ENCODE measurements at places on chromosomes 7 and 10.
A peak's percentile ranks its signal among the peaks of the same experiment; 100 is the strongest.

GRCh38 chr7:85509476-85509875 lies 322.6 kb upstream of the SEMA3D start:
- no peak overlapping the region for H3K27ac ChIP-seq
- H3K36me3 ChIP-seq, result no peaks in the 10 kb centered on the region
- DNase-seq, result no peak

DNA sequence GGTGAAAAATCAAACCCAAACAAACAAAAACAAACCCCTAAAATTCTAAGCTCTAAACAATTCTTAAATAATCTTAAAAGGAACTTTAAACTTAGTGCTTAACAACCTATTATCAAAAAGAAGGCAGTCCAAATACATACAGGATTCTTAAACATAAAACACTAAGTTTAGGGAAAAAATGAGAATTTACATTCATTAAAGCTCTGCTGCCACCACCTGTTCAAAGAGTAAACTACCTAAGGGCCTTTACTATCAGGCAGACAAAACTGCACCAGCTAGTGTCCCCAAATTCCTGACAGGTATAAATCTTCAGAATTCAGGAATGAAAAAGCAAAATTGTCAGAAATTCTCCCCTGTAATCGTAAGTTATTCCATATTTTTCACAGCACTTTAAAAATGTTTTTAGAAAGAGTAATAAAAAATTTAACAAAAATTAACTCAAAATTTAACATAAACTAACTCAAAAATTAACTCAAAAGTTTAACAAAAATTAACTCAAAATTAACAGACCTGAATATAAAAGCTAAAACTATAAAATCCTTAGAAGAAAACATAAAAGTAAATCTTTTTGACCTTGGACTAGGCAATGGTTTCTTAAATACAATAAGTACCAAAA lies 55.1 kb downstream of the PDZD8 start:
- H3K4me1 ChIP-seq, result peaks cover 34% of the 10 kb centered on the region
- peaks cover 9% of the 10 kb centered on the region for H3K36me3 ChIP-seq
- H3K27ac ChIP-seq, result no peak overlapping the region
- DNase-seq, result no peak

DNA sequence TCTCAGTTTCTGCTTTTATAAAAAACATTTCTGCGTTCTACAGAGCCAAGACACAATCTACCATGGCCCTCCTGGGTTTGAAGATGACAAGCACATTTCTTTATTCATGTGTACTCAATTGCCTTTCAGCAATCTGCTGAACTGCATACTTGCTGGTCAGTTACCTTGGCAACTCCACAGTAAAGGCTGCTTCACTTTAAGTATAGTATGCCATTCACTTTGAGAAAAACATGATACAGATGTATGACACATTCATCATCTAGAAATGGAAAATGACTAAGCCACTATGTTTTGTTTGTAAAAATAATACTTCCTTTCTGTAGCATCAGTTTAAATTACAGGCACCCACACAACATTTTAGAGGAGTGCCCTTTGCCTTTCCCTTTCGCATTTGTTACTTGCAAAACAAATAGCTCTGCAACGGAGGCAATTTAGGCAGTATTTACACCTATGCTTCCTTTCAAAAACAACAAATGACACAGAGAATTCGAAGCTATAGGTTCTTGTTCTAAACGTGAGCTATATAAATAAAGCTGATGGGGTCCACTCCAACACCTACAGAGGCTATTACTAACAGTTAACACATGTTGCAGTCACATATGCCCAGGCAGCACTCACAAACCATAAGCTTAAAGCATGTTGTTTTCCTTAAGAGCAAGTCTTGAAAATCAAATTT lies 23.5 kb downstream of the SGCE start:
- H3K27ac ChIP-seq, result peak overlapping the region; percentile 21
- no peaks in the 10 kb centered on the region for H3K27me3 ChIP-seq
- DNase-seq, result no peak
- no peak overlapping the region for H3K4me3 ChIP-seq
- no peaks in the 10 kb centered on the region for H3K36me3 ChIP-seq

GRCh38 chr10:48474765-48475365 lies 130.0 kb downstream of the ARHGAP22 start:
- no peak for DNase-seq
- H3K4me3 ChIP-seq, result no peak overlapping the region
- H3K36me3 ChIP-seq, result peaks cover 15% of the 10 kb centered on the region
- H3K4me1 ChIP-seq, result peaks cover 50% of the 10 kb centered on the region
- H3K27ac ChIP-seq, result peak overlapping the region; percentile 22
- H3K27me3 ChIP-seq, result no peaks in the 10 kb centered on the region

GRCh38 chr10:114544045-114544659 lies 113.9 kb downstream of the ABLIM1 start:
- H3K27me3 ChIP-seq, result peaks cover 18% of the 10 kb centered on the region
- H3K4me3 ChIP-seq, result no peak overlapping the region
- peaks cover 12% of the 10 kb centered on the region for H3K4me1 ChIP-seq
- DNase-seq, result no peak
- no peak overlapping the region for H3K27ac ChIP-seq

DNA sequence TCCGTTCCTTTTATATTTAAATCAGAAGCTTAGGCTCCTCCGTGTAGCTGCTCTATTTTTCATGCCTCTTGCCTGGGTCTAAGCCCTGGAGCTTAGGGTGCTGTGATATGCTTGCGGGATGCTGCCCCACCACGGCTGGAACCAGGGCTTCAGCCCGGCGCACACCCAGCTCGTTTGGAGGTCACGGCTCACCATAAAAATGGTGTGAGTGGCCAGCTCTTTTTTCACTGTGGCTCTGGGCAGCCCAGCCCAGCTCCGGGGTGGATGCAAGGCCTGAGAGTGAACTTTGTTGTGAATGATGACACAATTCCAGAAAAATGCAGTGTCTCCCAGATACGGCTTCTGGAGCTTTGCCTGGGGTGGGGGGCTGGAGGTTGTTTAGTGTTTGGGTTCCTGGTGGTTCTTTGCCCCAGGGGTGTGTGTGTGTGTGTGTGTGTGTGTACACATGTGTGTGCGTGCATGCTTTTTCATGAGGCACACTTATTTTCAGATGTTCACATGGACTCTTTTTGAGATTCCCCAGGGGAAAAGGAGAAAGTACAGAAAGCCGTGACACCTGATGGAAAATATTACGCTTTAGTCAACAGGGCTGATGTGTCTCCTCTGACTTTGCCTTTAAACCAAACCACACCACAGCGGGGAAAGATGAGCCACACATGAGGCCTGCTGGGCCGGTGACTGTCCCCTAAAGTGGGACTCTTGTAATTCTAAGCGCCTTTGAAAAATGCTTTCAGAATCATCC lies 46.2 kb downstream of the GRK5 start:
- peaks cover 41% of the 10 kb centered on the region for H3K4me1 ChIP-seq
- H3K36me3 ChIP-seq, result no peaks in the 10 kb centered on the region
- no peak overlapping the region for H3K4me3 ChIP-seq
- no peak overlapping the region for H3K27ac ChIP-seq

GRCh38 chr10:58516119-58516518 lies 3.4 kb downstream of the BICC1 start:
- peaks cover 23% of the 10 kb centered on the region for H3K27me3 ChIP-seq
- no peak overlapping the region for H3K4me3 ChIP-seq
- no peak overlapping the region for H3K27ac ChIP-seq
- DNase-seq, result no peak

DNA sequence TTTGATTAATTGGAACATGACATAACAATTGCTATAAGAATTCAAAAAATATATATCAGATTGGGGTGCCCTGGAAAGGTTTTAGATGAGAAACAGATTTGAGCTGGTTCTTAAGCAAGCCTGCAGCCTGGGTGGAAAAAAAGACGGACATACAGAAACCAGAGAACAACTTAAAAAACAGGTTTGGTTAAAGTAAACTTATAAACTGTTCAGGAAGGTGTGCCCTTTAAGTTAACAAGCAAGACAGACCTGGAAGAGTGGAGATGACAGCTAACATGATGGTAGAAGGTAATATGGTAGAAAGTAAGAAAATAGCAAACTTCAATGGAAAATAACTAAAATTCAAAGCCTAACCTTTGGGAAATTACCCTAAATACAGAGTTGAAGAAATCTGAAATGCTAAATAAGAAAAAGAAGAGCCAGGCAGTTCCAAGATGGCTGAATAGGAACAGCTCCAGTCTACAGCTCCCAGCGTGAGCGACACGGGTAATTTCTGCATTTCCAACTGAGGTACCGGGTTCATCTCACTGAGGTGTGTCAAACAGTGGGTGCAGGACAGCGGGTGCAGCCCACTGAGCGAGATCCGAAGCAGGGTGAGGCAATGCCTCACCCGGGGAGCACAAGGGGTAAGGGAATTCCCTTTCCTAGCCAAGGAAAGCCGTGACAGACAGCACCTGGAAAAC lies 52.2 kb downstream of the CADPS2 start:
- peak overlapping the region; percentile 64 for H3K4me3 ChIP-seq
- DNase-seq, result no peak
- H3K4me1 ChIP-seq, result peaks cover 22% of the 10 kb centered on the region
- H3K27ac ChIP-seq, result peak overlapping the region; percentile 40
- peaks cover 20% of the 10 kb centered on the region for H3K36me3 ChIP-seq

DNA sequence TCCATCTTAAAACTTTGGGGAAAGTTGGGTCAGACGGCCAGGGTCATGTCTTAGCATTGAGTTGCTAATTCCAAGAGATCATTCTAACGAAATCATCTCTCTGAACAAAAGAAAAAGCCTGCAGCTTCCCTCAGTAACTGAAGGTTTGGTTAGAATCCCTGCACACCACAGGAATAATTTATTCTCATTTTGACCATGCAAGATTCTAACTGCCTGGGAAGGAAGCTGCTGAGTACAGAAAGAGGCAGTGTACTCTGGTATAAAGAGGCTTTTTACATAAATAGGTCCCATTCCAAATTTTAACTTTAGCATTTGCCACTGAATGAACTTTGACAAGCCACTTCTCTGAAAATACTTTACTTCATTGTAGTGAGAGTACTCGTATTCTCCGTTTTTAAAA lies 76.9 kb upstream of the RSBN1L start:
- H3K27ac ChIP-seq, result no peak overlapping the region
- H3K4me3 ChIP-seq, result no peak overlapping the region
- no peaks in the 10 kb centered on the region for H3K27me3 ChIP-seq
- H3K36me3 ChIP-seq, result peaks cover 36% of the 10 kb centered on the region

- H3K4me3 ChIP-seq, result no peak overlapping the region
- peaks cover 20% of the 10 kb centered on the region for H3K36me3 ChIP-seq
- peak overlapping the region; percentile 23 for H3K27ac ChIP-seq
- H3K27me3 ChIP-seq, result no peaks in the 10 kb centered on the region
These were observed 45.3 kb downstream of the MLLT10 start for GRCh38 chr10:21579291-21579690.

GRCh38 chr7:37069336-37069735 lies 345.0 kb upstream of the AOAH start:
- H3K4me3 ChIP-seq, result no peak overlapping the region
- no peak overlapping the region for H3K27ac ChIP-seq
- H3K4me1 ChIP-seq, result peaks cover 6% of the 10 kb centered on the region
- no peaks in the 10 kb centered on the region for H3K36me3 ChIP-seq

DNA sequence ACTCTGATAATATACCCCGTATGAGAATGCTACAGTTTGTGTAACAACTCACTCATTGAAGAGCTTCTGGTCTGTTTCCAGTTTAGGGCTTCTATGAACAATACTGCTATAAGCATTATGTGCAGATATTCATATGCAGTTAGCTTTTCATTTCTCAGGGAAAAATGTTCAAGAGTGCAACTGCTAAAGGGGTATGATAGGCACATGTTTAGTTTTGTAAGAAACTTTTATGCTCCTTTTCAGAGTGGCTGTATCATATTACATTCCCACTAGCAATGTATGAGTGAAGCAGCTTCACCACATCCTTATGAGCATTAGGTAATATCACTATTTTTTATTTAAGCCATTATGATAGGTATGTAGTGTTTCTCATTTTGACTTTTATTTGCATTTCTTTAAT lies 182.6 kb upstream of the CXCL12 start:
- DNase-seq, result no peak
- no peak overlapping the region for H3K4me3 ChIP-seq
- H3K4me1 ChIP-seq, result peaks cover 5% of the 10 kb centered on the region
- H3K27ac ChIP-seq, result no peak overlapping the region

DNA sequence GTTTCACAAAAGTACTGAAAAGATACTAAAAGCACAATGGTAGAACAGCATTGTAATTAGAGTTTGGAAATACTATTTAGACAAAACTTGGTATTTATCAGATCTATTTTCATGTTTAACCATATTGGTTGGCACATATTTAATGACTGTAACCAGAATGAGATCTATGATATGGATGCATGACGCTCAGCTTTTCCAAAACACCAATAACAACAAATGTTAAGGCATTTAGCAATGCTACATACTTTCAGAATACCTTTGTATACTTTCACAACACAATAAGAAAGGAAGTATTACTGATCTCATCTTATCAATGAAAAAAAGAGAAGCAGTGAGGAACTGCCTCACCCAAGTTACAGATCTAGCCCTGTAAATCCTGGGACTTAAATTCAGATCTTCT lies 74.8 kb downstream of the THSD7A start:
- H3K27ac ChIP-seq, result no peak overlapping the region
- DNase-seq, result no peak
- no peaks in the 10 kb centered on the region for H3K36me3 ChIP-seq

- no peak overlapping the region for H3K27ac ChIP-seq
- H3K36me3 ChIP-seq, result no peaks in the 10 kb centered on the region
- H3K4me1 ChIP-seq, result no peaks in the 10 kb centered on the region
- H3K27me3 ChIP-seq, result peaks cover 18% of the 10 kb centered on the region
- no peak for DNase-seq
- H3K4me3 ChIP-seq, result no peak overlapping the region
These were observed 212.7 kb downstream of the LRMDA start for GRCh38 chr10:75643944-75644692.

DNA sequence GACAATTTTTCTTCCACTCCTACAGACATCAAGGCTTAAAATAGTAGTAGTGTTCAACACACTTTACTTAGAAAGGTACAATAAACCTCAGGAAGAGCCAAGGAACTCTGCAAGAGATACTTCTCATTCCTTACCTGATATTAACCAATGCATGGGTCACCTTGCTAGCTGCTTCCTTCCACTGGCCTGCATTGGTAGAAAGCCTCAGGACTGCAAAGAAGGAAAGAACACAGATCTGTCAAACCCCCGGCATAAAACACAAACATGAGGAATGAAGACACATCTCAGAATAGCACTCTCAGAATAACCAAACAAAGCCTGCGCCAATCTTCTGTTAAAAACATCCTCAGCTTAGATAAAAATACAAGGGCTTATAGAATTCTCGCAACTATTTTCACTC lies 96.1 kb upstream of the KCNIP2 start:
- no peak overlapping the region for H3K27ac ChIP-seq
- no peak for DNase-seq
- H3K4me1 ChIP-seq, result no peaks in the 10 kb centered on the region

DNA sequence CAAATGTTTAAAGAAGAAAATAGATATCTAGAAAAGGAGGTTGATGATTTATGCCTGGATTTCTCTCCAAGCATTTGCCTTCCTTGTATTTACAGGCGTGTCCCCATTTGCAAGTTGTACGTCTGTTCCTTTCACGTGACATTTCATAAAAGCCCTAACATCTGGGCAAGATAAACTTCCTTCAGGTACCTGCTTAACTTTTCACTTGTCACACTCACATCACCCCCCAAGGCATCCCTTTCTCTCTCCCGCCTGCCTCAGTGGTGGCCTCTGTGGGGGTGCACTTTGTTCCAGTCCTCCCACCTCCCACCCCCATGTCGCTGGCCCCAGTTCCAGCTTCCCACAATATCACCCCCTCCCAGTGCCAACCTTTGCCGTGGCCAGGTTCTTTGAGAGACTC lies 6.7 kb downstream of the TWIST1 start:
- no peak overlapping the region for H3K27ac ChIP-seq
- H3K4me3 ChIP-seq, result peak overlapping the region; percentile 49
- H3K27me3 ChIP-seq, result peaks cover 100% of the 10 kb centered on the region
- H3K4me1 ChIP-seq, result peaks cover 67% of the 10 kb centered on the region
- no peak for DNase-seq

- no peaks in the 10 kb centered on the region for H3K27me3 ChIP-seq
- H3K4me1 ChIP-seq, result peaks cover 6% of the 10 kb centered on the region
- peak overlapping the region; percentile 50 for H3K27ac ChIP-seq
- no peak overlapping the region for H3K4me3 ChIP-seq
- no peak for DNase-seq
- H3K36me3 ChIP-seq, result peaks cover 31% of the 10 kb centered on the region
These were observed 145.7 kb upstream of the SH2B2 start for GRCh38 chr7:102140952-102141370.
